Stimulated activated CD8-positive, alpha-beta memory T cell treated with anti-CD3 and anti-CD28 coated beads, Interleukin-15, amount 100 ng/mL, for 48 hours (primary cell): ENCODE measurements at places on chromosomes 3 and 15.

- no peak for DNase-seq
These were observed 119.2 kb upstream of the ZBED2 start for GRCh38 chr3:111714305-111714704.

GRCh38 chr15:85518979-85519761, 138.8 kb downstream of the AKAP13 start:
- no peak for DNase-seq

DNA sequence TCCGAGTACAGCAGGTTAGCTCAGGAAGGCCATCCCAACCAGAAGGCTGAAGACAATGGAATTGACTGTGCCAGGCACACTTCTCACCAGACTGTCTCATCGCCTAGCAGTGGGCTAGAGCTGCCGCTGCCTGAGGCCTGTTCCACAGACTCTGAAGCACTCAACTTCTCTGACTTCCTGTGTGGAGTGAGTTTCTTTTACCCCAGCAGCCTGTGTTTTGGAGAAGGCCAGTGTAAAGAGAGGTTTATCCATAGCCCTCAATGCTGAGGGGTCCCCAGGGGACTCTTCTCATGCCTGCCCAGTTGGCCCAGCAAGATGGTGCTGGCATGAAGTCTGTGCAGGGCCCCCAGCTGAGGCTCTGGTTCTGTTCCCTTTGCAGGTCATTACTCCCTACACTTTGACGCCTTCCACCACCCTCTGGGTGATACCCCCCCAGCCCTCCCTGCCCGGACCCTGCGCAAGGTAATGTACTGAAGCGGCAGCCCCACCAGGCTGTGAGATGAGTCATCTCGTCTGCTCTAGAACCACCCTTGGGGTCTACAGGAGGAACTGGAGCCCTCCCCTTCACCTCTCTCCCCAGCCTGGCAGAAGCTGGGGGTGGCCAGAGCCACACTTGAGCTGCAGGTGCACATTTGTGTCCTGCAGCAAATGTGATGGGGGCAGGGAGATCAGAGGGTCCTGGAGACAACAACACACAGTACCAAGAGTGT, 5.2 kb upstream of the MANF start:
- DNase-seq = no peak

GRCh38 chr3:160224256-160224655, 966 bp upstream of the C3orf80 start:
- DNase-seq = no peak

DNA sequence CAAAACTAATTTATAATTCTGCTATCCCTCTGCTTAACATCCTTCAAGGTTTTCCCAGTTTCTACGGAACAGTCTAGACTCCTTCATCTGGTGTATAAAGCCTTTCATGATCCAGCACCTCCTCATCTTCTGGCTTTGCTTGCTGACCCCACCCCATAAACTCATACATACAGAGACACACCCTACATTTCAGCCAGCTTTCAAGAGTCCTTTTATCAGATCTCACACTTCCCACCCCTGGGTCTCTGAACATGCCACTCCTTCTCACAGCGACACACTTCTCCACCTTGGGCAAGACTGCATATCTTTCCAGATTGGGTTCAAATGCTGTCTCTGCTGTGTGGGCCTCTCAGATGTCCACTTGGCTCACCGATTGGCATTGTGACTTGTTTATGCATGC, 166.8 kb upstream of the LPP start:
- DNase-seq = no peak

- no peak for DNase-seq
These were observed 10.6 kb upstream of the ACAN start for GRCh38 chr15:88792342-88793282.

DNA sequence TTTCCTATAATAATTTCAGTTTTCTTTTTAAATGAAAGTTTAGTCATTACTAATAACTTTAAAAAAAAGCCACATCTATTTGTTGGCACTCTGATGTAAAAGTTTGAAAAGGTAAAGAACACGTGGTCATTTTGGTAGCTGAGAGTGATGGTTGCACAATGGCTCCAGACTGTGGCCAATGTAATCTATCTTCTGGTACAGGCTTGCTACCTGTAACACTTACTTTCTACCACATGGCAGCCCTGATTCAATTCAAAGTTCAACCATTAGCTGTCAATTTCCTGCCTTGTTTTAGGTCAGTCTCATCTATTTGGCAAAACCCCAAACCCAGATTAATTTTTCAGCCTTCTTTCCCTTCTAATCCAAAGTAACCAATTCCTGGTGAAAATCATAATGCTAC, 126.1 kb downstream of the TUSC7 start:
- DNase-seq = no peak

DNA sequence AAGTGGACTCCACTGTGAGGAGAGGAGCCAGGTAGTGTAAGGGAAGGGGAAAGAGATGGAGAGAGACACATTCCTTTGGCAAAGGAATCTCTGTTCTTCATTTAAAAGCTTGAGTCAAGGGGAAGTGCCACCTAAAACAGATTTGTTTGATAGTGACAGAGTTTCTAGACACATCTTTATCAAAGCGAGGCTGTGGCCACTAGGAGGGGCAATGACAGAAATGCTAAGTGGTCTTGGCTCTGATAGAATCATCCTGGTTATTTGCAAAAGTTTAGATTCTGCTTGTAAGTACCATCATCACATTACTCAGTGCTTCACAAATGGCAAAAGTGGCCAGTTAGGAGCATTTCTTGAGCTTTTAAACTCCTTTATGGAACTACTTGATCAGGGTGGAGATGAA, 261.4 kb downstream of the CNTN3 start:
- no peak for DNase-seq

GRCh38 chr3:131033480-131034080, 6.9 kb downstream of the NEK11 start:
- no peak for DNase-seq

GRCh38 chr15:73258271-73259108, 110.3 kb downstream of the HCN4 start:
- no peak for DNase-seq

- no peak for DNase-seq
These were observed 244.5 kb downstream of the CD47 start for GRCh38 chr3:107846279-107846852.

DNA sequence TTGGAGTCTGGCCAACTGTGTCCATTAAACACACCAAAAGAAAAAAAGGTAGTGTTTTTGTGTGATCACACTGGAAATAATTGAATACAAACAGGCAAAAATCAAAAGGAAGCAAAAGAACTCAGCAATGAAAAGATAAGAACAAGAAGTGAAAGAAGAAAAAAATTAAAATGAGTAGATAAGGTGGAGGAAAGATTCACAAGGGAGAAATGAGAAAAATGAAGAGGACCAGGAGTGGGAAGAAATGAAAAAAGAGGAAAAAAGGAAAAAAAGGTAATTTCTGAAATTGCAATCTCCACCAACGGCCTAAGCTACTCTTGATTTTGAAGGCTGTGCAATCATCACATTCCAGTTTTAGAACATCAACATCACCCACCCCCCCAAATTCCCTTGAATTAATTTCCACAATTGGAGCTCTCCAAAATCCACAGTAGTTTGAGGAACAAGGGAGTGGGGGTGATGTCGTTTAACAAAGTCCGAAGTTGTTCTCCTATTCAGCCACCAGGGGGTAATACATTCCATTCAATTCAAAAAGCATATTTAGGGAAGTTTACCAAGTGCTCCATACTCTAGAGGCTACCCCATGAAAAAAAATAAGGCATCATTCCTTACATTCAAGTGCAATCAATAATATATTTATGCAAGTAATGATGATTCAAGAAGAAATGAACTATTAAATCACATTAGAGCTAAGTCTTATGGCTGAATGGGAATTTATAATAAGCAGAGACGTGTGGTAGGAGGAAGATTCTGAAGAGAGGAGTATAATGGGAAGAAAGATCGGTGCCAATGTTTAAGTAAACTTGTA, 37.4 kb downstream of the ZNF860 start:
- no peak for DNase-seq

- no peak for DNase-seq
These were observed 2.1 kb upstream of the SRPRB start for GRCh38 chr3:133803469-133803868.

DNA sequence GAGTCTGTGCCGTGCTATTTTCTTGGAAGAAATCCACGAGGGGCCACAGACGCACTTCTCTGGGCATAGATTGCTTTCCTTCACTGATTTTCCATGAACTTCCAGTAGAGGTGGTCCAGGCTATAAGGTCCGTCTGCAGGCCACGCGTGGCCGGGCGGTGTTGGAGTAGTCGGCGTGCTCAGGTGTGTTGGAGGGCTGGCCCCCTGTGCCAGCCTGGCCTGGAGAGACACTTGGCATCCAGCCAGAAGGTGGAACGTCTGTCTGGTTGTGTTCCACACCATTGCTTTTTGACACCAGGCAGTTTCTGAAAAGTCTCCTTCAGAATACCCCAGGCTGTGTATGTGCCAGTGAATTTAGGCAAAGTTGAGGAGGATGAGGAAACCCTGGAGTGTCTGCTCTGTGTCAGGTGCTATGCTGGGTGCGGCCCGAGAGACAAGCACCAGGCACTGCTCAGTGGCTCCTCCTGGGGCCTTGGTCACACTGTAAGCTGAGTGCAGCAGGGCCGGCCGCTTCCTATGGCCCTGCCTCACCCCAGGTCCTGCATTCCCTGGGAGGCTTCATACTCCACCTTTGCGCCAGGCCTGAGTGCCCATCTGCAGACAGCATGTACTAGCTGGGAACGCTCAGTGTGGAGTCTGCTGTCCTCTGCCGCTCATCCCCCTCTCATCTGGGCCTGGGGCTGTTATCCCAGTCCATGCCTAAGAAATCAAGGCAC, 52.1 kb upstream of the TAMM41 start:
- DNase-seq = no peak

GRCh38 chr15:72136170-72137051, 18.2 kb downstream of the SENP8 start:
- no peak for DNase-seq

DNA sequence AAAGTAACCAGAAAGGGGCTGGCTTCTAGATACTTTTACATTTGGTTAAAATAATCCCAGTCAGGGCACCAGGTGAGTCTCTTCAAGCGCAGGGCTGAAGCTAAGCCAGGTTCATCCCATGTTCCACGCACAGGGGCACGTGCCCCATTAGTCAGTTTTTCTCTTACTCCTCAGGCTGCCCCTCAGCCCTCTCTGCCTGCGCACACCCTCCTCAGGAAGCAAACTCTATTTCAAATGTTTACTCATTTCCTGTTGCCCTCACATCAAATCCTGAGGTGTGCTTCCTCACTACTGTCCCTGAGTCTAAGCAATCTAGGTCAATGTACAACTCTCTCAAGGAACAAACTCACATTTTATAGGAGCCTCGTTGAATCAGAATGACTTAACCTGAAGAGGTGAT, 48.5 kb downstream of the THBS1 start:
- peak; percentile 43 for DNase-seq

GRCh38 chr15:74608786-74609185, 6.8 kb upstream of the CLK3 start:
- no peak for DNase-seq

GRCh38 chr3:2097641-2098191, 950 bp upstream of the CNTN4 start:
- no peak for DNase-seq
